ENCODE measurements at places on chromosomes 5 and 9.

GRCh38 chr9:101376111-101376848, 8.5 kb downstream of the BAAT start:
- DNase-seq = no peak

DNA sequence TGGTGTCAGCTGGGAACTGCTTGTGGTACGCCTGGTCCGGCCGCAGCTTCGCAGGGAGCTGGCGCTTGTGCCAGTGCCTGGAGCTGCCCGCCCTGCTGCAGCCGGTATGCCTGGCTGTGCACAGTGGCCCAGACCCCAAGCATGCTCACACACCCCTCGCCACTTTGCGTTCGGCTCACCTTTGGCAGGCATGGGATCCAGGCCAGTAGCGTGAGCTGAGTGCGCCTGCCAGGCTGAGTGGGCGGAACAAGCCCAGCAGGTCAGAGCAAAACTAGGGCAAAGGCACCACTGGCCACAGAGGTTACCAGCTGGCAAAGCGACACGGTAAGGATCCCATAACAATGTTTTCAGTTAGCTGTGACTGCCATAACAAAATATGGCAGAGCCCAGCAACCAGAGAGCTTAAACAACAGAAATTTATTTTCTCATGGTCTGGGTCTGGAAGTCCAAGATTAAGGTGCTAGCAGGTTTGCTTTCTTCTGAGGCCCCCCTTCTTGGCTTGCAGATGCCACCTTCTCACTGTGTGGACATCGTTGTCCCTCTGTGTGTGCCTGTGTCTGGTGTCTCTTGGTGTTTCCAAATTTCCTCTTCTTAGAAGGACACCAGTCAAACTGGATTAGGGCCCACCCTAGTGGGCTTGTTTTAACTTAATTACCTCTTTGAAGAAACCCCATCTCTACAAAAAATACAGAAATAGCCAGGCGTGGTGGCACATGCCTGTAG, 61.6 kb downstream of the PSAT1 start:
- no peak for DNase-seq

DNA sequence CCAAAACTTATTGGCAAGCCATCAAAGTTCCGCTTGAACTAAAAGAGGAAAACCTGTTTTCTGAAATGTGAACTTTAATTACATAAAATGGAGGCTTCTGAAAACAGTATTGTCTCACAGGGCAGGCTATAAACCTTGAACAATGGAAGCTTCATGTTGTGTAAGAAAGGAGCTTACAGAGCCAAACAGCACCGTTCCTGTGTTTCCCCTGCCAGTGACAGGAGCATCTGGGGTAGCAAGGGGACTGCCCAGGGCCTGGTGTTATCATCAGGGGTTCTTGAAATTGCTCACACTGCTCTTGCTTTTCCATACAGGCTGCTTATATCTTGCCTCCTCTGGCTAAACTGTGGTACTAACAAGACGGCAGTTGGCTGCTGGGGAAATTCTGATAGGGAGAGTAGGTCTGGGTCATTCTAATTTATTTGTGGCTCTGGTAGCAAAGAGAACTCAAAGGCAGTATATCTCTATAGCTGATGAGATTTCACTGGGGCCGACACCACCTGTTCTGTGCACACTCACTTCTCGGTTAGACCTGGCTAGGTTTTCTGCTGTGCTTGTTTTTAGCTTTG, 40.4 kb downstream of the BASP1 start:
- no peak for DNase-seq

DNA sequence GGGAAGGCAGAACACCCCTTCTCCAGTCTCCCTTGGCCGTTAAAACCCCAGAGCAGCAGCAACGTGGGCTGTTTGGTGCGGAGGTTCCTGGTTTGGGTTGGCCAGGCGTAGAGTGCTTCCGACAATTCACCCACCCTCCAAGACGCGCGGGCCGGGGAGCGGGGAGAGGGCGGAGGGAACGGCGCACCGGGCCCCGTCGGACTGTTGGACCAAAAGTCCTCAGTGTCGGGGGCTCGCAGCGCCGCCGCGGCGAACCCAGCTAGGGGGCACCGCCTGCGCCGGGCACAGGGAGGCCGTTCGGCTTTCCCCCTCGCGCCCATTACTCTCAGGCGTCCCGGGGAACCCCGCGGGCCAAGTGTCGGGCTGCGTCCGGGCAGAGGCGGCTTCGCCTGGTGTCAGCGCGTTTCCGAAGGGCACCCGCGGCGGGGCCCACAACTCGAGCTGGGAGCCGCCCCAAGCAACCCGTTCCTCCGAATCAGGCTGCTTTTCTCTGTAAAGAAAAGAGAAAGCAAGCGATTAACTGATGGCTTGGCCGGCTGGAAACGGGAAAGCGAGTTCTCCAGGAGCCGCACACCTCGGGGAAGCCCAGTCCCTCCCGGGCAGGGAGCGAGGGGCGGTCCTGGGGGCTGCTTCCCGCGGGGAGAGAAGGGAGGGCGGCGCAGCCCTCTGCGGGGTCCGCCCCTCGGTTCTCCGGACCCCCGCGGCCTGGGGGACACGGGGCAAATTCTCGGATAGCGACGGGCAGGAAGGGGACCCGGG, 145.5 kb downstream of the ERCC6L2 start:
- peak; percentile 48 for DNase-seq

DNA sequence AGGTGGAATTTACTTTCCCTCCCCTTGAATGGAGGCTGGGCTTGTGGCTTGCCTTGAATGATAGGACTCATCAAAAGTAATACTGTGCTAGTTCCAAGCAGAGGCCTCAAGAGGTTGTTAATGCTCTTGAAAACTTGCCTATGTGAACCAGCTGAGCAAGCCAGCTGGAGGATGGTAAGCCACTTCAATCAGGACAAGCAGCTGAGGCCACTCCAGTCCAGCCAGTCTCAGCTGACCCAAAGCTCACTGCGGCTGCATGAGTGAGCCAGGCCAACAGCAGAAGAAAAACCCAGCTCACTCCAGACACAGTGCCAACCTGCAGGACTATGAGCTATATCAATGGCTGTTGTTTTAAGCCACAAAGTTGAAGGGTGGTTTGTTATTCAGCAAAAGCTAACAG, 182.8 kb downstream of the MCTP1 start:
- DNase-seq = no peak

- DNase-seq = no peak
These were observed 270.4 kb upstream of the TARS1 start for GRCh38 chr5:33170411-33170810.

DNA sequence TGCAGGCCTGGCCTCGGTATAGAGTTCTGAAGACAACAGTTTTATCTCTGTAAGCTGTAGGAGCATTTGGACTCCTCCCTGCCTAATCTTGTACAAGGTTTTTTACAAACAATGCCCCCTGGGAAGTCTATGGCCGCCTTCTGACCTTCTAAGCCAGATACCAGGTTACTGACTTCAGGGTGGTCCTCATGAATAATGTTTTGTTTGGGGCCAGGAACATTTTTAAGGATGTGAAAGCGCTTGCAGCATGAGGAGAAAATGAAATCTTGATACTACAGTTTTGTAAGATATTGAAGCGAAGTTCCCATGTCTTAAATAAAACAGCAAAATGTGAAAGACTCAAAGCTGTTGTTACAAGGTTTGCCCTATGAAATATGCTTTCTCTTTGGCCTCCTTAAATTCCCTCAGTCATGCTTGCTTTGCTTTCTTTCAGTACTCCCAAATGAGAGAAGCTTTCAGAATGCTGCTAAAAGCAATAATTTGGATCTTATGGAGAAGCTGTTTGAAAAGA, 5.2 kb downstream of the ANKDD1B start:
- no peak for DNase-seq
